ENCODE measurements at places on chromosomes 2 and 18.

GRCh38 chr2:239395524-239395923, 5.3 kb downstream of the HDAC4 start:
- no peak for DNase-seq

DNA sequence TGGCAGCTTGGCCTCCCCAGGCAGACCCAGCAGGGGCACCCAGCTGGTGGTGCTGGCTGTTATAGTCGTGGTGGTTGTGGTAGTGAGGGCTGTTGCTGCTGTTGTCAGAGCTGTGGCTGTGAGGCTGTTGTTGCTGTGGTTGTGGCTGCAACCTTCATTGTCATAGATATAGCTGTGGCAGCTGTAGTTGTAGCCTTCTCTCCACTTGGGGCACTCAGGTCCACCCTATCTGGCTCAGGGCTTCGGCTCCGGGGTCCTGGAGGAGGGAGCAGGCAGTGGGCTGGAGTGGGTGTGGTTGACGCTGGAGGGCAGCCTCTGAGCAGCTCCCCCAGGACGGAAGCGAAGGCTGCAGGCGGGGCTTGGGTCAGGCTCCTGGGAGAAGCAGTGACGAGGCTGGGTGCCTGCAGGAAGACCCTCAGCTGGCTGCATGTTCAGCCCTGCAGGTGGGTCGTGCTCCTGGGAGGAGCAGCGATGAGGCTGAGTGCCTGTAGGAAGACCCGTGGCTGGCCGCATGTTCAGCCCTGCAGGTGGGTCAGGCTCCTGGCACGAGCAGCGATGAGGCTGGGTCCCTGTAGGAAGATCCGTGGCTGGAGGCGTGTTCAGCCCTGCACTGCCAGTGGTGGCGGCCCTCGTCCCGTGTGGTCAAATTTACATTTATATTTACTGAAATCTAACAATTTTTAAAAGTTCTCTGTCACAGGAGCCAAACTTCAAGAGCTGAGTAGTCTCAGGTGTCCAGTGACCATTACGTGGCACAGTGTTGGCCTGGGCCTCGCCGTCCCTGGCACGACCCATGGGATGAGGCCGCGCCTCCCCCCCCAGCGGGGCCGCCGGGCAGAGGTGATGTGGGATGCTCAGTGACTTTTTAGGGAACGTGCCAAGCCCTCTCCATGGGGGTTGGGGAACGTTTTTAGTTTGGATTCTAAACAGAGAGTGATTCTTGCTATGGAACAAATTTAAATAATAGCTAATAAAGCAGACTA, 79.2 kb upstream of the PXDN start:
- DNase-seq, result peak; percentile 49

- no peak for DNase-seq
These were observed 96.9 kb downstream of the SPP2 start for GRCh38 chr2:234147335-234147861.

GRCh38 chr18:32530947-32531651, 60.4 kb upstream of the GAREM1 start:
- peak; percentile 67 for DNase-seq

DNA sequence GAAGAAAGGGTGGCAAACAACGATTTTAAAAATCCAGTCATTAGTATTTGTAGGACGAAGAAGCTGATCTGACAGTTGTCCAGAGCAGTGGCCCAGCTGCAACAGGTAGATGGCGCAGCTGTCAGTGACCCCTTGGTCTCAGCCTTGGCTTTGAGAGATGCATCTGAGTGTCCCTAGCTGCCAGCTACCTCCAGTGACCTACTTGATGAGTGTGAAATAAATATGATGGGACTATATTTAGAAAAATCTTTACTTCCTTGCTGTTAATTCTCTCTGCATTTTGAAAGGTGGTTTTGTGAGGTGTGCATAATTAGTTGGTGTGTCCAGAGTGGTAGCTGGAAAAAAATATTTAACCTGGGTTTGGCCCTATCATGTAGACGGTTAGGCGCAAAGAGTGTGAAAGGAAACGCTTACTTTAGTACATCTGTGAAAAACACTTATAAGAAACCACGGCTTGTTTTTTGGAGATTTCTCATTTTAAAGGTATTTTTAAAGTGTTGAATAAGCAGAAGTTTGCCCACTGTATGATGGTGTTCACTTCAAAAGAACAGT, 963 bp downstream of the INPP1 start:
- DNase-seq, result peak; percentile 45

DNA sequence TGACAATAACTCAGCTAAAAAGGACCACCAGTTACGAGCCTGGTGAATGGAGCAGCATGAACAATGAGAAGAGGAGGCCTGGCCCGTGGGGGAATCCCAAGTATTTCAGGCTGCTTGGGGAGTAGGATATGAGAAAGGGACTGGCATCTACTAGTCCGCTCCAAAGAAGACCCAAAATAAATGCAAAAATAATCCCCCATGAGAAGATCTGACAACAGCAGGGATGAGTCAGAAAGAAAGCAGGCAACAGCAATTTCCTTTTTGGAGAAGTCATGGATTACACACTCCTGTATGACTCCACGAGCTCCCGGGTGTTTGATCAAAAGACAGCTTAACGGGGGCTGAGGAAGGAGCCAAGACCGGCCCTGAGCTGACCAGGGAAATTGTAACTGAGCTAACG, 111.4 kb downstream of the SOX11 start:
- peak; percentile 69 for DNase-seq

DNA sequence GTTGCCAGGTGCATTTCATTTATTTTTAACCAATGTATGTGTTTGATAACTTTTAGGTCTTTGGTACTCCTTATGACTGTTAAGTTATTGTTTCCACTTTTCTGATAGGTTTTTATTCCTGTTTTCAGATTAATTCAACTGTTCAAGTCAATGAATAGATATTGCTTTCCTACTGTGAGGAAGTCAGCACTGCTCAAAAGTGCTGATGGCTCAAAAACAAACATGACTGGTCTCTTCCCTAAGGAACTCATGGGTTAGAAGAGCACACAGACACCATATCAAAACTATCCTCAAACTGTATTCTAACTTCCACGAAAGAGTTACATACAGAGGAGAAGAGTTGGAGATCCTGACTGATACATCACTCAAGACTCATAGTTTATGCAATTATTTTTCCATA, 39.9 kb upstream of the REG3G start:
- DNase-seq, result no peak

DNA sequence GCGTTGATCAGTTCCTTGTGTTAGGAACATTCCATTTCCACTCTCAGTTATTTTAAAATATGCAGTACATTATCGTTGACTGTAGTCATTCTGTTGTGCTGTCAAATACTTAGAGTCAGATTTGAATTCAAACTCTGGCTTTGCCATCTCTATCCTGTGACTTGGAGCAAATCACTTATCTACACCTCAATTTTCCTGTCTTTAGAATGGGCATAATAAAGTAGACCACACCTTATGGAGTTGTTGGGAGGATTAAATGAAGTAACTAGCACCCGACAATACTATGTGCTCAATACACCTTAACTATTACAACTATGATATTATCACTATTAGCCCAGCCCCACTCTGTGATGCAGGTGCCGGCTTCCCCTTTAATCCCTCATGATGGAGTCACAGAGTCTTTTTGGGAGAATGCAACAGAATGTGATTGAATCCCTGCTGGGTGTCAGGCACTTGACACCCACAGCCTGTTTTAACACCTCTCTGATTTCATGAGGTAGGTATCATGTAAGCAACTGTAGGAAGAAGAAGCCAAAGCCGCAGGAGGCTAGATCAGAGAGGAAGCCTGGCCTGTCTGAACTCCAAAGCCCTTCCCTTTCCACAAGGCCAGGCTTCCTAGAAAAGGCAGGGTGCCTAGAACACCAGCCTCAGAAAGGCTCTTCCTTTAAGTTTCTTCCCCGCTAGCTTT, 308.4 kb downstream of the NAPG start:
- no peak for DNase-seq

DNA sequence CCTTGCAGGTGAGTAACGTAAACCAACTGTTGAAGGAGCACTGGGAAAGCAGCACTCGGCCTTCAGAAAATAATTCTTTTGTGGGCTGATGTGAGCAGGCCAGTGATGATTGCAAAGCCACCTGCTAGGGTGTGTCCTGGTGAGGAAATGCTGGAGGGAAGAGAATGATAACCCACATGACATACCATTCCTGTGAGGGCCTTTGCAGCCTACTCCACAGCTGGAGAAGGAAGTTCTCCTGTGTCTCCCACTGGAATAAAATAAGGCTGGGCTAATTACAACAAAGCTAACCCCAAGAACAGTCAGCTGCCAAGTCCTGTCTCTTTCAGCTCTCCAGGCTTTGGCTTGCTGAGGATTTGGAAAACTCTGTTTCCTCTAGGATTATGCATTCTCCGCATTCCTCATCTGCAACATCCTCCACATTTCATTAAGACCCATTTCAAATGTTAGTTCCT, 16.7 kb upstream of the DSG1 start:
- peak; percentile 37 for DNase-seq

DNA sequence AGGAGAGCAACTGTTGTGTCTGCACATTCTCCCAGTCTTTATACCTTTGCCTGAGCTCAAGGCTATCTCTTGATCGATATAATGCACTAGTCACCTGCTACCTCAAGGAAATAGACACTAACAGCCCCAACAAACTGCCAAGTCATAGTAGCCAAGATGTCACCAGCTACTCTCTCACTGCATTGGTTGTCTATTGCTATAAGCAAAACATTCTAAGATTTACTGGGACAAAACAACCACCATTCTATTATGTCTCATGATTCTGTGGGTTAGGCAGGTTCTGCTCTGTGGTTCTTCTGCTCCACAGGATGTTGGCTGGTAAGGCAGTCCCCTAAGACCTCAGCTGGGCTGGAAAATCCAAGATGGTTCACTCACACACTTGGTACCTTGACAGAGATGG, 28.5 kb upstream of the MLPH start:
- no peak for DNase-seq

All from umbilical cord (tissue), 2 donors.